Activated T-helper 1 cell treated with anti-CD3 and anti-CD28 coated beads, Interleukin-12 subunit alpha, Interleukin-12 subunit beta, Interleukin-2, Interleukin-4 antibody, amounts not matched to agents 30 ng/mL and 10 ng/mL and 1 ng/mL, durations not matched to agents 14 hours and 24 hours and 36 hours (primary cell): ENCODE measurements at places on chromosomes 5 and 9. TPM values are rescaled to one million over a fixed set of nuclear protein-coding genes. Genes with fewer than 3 reads are reported as not detected.

Gene ITK
- total RNA-seq = 251 and 259 TPM in 2 replicates

Gene HK3
- 0.44 and 0.51 TPM in 2 replicates for total RNA-seq

Gene C9orf50
- total RNA-seq = not detected in 2 replicates

Gene STOM
- 51.1 and 51.7 TPM in 2 replicates for total RNA-seq

DNA sequence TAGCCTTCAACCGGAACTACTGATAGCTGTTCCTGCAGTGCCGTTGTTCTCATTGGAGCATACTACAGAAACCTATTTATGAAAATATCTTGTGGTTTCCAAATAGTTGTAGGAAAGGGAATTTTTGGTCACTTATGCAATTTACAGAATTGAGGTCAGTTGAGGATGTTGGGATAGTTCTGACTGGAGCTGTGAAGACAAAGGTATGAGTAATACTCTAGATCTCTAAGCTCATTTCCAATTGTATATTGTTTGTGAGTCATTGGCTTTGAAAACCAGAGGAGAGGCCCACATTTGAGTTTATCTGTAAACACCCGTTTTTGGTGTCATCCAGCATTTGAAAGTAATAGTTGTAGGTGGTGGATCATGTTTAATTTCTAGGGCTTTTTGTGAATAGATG is 561.3 kb upstream of the WWC1 start:
- DNase-seq = no peak
- no peak overlapping the region for H3K27ac ChIP-seq
- no peak overlapping the region for H3K4me3 ChIP-seq
- no peaks in the 10 kb centered on the region for H3K27me3 ChIP-seq
- H3K4me1 ChIP-seq = no peaks in the 10 kb centered on the region

Gene SLC46A2
- not detected in 2 replicates for total RNA-seq

DNA sequence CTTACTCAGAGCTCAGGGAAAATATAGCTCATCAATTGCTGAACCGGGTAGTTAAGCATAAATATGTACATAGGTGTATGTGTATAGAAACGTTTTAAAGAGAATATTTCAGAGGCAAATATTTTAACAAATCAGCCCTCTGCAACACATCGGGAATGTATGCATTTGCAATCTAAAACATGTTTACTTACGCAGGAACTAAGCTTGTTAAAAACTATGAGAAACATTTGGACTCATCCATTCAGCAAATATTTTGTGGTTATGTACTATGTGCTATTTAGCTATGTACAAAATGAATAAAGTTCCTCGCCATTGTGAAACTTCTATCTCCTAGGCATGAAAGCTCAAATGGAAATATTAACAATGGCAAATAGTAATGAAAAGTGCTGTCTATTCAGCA is 469.9 kb downstream of the ARHGEF28 start:
- H3K4me3 ChIP-seq = no peak overlapping the region
- H3K27me3 ChIP-seq = peaks cover 3% of the 10 kb centered on the region
- no peak overlapping the region for H3K27ac ChIP-seq
- no peaks in the 10 kb centered on the region for H3K4me1 ChIP-seq
- DNase-seq = no peak
- H3K36me3 ChIP-seq = no peaks in the 10 kb centered on the region

Gene MEGF10
- not detected in 2 replicates for total RNA-seq

Gene CYLC2
- not detected in 2 replicates for total RNA-seq

DNA sequence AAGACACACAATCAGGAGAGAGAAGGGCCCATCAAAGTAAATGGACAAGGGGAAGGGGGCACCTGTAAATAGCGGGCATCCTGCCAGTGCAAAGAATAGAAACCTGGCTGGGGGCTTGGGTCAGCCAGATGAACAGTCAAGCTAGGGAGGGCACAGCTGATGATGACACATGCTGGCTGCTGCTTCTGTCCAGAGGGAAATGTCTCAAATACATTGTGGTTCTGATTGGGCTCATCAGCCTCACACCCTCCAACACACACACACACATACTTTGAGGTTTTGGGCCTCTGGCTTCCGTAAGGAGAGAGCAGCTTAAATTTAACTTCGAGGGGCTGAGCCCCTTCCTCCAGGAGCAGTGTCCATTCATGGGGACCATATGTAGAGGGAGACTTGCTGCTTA is 27.6 kb upstream of the SPATA31E1 start:
- no peaks in the 10 kb centered on the region for H3K36me3 ChIP-seq
- no peak for DNase-seq
- H3K4me1 ChIP-seq = no peaks in the 10 kb centered on the region
- no peak overlapping the region for H3K27ac ChIP-seq

- no peaks in the 10 kb centered on the region for H3K4me1 ChIP-seq
- no peak overlapping the region for H3K27ac ChIP-seq
- DNase-seq = no peak
- no peaks in the 10 kb centered on the region for H3K36me3 ChIP-seq
- no peaks in the 10 kb centered on the region for H3K27me3 ChIP-seq
- H3K4me3 ChIP-seq = no peak overlapping the region
Observed at GRCh38 chr5:36300191-36300926, 1.3 kb downstream of the RANBP3L start.

- H3K27me3 ChIP-seq = peaks cover 2% of the 10 kb centered on the region
- H3K4me1 ChIP-seq = no peaks in the 10 kb centered on the region
- no peak for DNase-seq
- H3K4me3 ChIP-seq = no peak overlapping the region
- no peak overlapping the region for H3K27ac ChIP-seq
- H3K36me3 ChIP-seq = no peaks in the 10 kb centered on the region
Observed at GRCh38 chr5:1894243-1894642, 11.5 kb upstream of the IRX4 start.

DNA sequence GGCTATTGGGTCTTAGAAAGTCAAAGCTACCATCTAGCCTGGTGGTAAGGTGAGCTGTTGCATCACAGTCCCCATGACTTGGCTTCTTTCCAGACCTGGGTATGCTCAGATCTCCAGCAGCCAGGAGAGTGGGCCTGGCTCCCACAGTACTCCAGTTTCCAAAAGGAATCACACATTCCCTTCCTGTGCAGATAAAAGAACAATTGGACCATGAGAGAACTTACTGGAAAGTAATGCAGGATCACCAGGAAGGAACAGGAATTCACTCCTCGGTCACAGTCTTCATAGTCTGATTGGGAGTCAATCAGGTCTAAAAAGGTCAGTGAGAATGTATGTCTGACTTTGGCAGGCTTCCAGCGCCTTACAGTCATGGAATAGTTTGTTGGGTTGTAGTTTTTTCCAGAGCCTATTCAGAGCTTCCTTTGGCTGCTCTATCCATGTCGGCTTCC is 47.8 kb upstream of the CD180 start:
- H3K4me3 ChIP-seq = no peak overlapping the region
- no peaks in the 10 kb centered on the region for H3K4me1 ChIP-seq
- DNase-seq = no peak
- no peak overlapping the region for H3K27ac ChIP-seq
- no peaks in the 10 kb centered on the region for H3K27me3 ChIP-seq
- no peaks in the 10 kb centered on the region for H3K36me3 ChIP-seq

DNA sequence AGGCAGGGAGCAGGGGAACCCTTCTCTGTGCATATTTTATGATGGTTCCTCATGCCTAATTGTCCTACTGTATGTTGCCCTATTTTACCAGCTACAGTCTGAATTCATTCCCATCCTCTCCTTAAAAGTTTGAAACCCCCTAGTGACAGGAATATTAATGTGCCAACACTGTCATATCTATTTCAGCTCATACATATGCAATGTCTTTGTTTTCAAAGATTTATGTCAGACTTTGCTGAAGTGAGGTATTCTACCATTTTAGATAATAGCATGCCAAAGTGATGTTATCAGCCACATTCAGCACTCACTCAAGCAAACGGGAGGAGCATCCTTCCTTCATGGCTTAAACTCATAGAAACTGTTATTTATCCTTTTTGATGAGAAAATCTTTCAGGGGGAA is 696.5 kb downstream of the NR2F1-AS1 start:
- no peak overlapping the region for H3K4me3 ChIP-seq
- DNase-seq = no peak
- H3K4me1 ChIP-seq = no peaks in the 10 kb centered on the region
- H3K36me3 ChIP-seq = no peaks in the 10 kb centered on the region
- H3K27me3 ChIP-seq = no peaks in the 10 kb centered on the region
- H3K27ac ChIP-seq = no peak overlapping the region

DNA sequence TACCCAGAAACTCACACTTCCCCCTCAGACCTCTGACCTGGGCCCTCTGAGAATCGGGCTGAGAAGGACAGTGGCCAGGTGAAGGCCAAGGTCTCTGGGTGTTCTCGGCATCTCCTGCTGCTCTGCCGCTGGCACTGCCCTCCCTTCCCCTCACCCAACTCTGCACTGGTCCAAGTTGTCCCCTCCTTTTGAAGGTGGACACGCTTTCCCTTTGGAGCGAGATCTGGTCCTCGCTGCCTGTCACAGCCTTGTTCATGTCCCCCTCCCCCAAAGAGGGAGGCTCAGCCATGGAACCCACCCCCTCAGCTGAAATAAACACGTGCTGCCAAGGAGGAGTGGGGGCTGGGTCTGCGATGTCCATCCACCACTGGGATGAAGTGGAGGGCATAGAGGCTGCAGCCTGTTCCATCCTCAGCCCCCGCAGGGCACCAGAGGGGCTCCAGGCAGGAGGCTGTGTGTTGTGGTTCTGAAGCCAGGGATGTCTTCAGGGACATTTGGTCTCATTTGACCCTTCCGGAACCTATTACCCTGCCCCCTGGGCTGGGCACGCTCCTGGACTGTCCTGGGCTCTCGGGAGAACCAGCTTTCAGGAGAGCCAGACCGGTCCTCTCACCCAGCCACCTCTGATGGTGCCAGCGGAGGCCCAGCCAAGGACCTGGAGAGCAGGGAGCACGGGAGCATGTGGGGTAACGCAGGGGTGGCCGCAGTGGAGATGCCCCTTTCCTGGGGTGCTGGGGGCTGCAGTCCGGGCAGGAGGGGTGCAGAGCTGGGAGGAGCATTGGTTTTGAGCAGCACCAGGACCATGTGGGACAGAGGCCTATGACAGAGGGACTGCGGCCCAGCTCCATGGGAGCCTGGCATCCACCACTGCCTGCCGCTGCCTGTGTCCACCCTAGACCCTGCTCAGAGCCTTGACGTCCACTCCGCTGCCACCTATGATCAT is 4.7 kb upstream of the LCN2 start:
- peaks cover 12% of the 10 kb centered on the region for H3K4me1 ChIP-seq
- H3K36me3 ChIP-seq = no peaks in the 10 kb centered on the region
- DNase-seq = no peak
- no peak overlapping the region for H3K4me3 ChIP-seq

DNA sequence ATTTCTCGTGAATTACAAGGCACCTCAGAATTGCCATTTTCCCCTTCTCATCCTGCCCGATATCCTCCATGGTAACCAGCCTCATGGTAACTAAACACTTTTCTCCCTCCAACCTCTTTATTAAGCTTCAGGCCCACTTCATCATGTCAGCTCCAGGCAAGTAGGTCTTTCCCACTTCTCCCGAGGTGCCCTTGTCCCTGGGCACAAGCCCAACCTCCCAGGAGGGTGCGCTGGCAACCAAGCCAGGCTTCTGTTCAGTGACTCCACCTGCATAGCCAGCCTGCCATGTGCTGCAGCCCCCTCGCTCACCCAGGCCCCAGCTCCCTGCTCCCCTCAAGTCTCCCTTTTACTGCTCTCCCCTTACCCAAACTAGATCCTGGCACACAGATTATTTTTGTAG is 47.4 kb upstream of the AFAP1L1 start:
- DNase-seq = no peak
- no peak overlapping the region for H3K4me3 ChIP-seq
- no peak overlapping the region for H3K27ac ChIP-seq

- H3K4me3 ChIP-seq = no peak overlapping the region
- H3K36me3 ChIP-seq = no peaks in the 10 kb centered on the region
- DNase-seq = no peak
- no peak overlapping the region for H3K27ac ChIP-seq
- no peaks in the 10 kb centered on the region for H3K27me3 ChIP-seq
- H3K4me1 ChIP-seq = no peaks in the 10 kb centered on the region
Observed at GRCh38 chr5:155689406-155689805, 637.6 kb upstream of the SGCD start.

GRCh38 chr5:113524927-113525326 is 11.4 kb downstream of the YTHDC2 start:
- H3K27ac ChIP-seq = no peak overlapping the region
- H3K36me3 ChIP-seq = peaks cover 13% of the 10 kb centered on the region
- H3K4me3 ChIP-seq = no peak overlapping the region
- H3K27me3 ChIP-seq = no peaks in the 10 kb centered on the region
- H3K4me1 ChIP-seq = peaks cover 31% of the 10 kb centered on the region

GRCh38 chr9:16310278-16311110 is 560.0 kb downstream of the BNC2 start:
- no peak overlapping the region for H3K4me3 ChIP-seq
- DNase-seq = no peak
- H3K27ac ChIP-seq = no peak overlapping the region
- no peaks in the 10 kb centered on the region for H3K36me3 ChIP-seq
- no peaks in the 10 kb centered on the region for H3K4me1 ChIP-seq

Gene SHISAL2B
- total RNA-seq = not detected in 2 replicates

GRCh38 chr5:74570250-74570649 is 70.3 kb downstream of the ENC1 start:
- no peak for DNase-seq
- no peaks in the 10 kb centered on the region for H3K4me1 ChIP-seq
- H3K27me3 ChIP-seq = peaks cover 6% of the 10 kb centered on the region
- H3K36me3 ChIP-seq = no peaks in the 10 kb centered on the region
- no peak overlapping the region for H3K27ac ChIP-seq

DNA sequence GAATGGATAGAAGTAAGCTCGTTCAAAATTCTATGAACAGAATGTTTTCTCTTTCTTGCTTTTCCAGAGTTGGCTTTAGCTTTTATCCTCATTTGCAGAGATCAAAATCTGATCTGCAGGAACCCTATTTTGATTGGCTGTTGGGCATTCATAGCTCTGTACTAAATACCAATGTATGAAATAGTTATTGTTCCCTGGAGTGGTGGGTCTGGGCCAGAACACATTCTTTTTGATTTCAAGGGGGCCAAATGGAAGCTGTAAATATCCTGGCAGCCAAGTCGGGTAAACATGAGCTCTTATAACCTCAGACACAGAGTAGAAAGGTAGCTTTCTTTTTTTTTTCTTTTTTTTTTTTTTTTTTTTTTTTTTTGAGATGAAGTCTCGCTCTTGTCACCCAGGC is 241.5 kb downstream of the PDZD2 start:
- no peaks in the 10 kb centered on the region for H3K4me1 ChIP-seq
- no peak overlapping the region for H3K4me3 ChIP-seq
- peaks cover 3% of the 10 kb centered on the region for H3K27me3 ChIP-seq
- H3K36me3 ChIP-seq = no peaks in the 10 kb centered on the region

DNA sequence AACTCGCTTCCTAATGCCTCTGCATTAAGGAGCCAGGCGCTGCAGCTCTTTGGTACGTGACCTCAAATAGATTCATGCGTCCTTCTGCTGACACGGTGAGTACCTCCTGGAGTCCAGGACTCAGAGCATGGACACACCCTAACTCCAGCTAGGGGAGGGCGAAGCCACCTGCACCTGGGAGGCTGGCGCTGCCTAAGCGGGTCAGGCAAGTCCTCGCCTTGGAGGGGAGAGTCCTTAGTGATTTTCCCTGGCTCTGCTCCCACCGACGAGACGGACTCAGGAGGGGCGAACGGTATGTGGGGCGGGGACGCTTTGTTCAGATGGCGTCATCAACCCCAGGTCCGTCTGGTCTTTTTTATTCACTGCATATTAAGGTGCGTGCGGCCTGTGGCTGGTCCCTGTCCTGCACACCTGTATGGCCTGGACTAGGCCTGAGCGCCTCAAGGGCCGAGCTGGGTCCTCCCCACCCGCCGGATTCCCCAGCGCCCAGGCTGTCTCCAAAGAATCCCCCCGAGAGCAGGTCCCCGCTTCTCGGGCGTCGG is 50.3 kb downstream of the NSUN2 start:
- H3K27ac ChIP-seq = no peak overlapping the region
- H3K4me1 ChIP-seq = no peaks in the 10 kb centered on the region
- DNase-seq = no peak
